Glutamatergic neuron (in vitro differentiated cells): ENCODE measurements at places on chromosomes 2 and 18.

DNA sequence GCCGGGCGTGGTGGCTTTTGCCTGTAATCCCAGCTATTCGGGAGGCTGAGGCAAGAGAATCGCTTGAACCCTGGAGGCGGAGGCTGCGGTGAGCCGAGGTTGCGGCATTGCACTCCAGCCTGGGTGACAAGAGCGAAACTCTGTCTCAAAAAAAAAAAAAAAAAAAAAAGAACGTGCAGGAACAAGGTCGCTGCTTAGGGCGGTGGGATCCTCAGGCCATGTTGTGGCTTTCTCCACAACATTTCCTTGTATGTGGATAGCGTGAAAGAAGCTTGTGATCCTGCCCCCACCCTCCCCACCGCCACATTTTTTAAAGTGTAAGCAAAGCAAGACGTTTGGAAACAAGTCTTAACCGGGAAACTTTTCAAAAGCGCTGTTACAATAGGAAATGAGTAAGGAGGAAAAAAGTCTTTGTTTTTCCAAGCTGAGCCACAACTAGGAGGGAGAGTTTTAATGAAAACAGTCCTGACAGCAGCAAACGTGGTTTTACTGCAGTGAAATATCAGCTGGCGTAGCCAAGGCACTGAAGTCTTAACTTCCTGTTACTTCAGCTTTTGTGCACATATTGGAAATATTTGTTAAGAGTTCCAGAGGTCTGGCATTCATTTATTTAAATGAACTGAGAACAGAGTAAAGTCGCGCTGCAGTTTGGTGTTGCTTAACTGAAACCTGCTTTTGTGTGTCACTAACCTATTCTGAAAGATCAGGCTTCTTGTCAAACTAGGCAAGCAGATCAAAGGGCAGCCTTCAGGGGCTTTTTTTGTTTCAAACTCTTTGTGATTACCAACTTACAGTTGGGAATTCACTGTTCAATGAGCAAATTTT is 3.8 kb downstream of the TGIF1 start:
- no peak for DNase-seq

DNA sequence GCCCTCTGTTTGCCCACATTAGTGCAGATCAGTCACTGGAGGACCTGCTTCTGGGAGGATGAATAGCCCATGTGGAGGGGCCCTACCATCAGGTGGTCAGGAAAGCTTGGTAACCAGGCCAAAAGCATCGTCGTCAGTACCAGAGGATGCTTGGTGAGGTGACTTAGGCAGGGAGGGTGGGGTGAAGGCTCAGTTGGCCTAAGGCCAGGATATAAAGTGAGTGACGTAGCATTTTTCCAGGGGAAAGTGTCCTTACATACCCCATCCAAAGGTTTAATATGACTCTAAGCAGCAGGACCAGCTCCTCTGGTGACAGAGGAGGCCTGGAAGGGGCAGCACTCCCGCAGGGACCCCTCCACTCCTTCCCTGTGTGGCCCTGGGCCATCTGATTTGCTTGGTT is 27.7 kb upstream of the DNMT3A start:
- no peak for DNase-seq

- no peak for DNase-seq
Measured at GRCh38 chr2:29655391-29656086, 265.8 kb downstream of the ALK start.

DNA sequence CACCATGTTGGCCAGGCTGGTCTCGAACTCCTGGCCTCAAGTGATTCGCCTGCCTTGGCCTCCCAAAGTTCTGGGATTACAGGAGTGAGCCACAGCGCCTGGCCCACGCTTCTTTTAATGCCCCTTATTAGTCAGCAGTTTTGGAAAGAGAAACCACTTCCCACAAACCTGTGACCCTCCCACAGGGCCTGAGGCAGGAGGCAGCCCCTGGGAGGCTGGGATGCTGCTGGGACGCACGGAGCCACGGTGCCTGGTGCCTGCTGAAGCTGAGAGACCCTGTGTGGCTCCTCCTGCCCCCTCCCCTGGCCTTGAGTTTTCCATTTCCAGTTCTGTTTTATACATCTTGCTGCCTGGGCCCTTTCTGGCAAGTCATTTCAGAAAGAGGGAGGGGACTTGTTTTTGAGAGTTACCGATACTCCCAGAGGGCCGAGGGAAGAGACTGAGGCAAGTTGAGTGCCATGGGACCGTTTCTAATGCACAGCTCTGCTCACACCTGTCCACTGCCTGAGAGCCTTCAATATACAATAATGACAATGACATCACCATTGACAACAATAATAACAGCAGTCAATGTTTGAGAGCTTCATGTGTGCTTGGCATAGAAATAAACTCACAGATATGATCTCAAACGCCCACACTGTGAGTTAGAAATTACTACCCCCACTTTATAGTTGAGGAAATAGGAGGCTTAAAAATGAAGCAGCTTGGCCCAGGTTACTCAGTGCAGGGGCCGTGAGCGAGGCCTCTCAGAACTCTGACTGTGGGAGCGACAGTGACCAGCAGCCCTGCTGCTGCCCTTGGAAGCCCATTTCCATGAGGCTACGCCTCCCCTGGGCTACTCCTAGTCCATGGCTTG is 78.1 kb upstream of the YWHAQ start:
- DNase-seq: no peak

DNA sequence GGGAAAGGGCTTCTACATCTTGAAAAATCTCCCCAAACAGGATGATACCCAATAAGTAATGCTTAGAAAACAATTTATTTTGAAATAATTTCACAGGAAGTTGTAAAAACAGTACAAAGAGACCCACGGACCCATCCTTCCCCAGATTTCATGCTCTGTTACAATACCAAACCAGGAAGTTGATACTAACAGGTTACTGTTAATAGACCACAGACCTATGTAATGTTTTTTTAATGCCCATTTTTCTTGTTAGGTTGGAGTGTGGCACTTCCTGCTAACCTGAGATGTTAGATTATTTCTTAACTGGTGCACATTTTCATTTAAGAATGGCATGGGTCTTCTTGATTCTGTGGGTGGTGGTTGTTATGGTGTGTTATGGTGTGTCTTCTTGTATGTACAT is 21.4 kb upstream of the MGAT5 start:
- DNase-seq: no peak

- peak; percentile 28 for DNase-seq
Measured at GRCh38 chr2:170813611-170814532, 2.8 kb upstream of the GAD1 start.
